ENCODE measurements at places on chromosomes 13 and 19.

GRCh38 chr13:28318496-28318895 is 176.4 kb downstream of the FLT1 start:
- no peak for DNase-seq

- DNase-seq: no peak
Measured at GRCh38 chr13:78376033-78376432, 227.3 kb downstream of the POU4F1 start.

- no peak for DNase-seq
Measured at GRCh38 chr19:3499738-3500428, 591 bp downstream of the DOHH start.

DNA sequence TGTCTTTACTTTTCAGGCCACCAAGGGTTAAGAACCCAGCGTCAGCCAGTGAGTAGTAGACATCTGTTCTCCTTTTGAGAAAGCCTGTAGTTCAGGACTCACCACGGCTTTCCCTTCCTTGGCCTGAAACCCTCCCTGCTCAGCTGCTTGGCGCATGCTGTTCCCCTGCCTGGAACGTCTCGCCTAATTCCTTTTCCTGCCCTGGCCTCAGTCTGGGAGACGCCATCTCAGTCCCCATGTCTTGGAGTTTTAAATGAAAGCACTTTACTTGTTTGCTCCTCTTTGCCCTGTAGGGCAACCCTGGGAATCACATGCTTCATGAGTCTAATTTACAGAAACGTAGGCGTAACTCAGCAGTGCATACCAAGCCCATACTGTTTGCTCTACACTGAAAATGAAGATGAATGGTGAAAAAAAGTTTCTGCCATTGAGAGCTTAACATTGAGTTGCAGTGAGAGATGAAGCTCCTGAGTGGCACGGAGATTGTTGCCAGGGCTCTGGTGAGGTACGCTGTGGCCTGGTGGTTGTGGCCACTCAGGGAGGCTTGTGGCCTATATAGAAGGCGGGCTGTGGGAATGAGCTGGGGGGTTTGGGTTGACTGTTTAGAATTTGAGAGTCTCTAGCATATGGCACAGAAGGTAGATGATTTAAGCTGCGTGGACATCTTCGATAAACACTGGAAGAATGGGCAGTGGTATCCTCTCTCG is 52.8 kb downstream of the GATAD2A start:
- no peak for DNase-seq

Data from stimulated activated CD4-positive, alpha-beta T cell treated with anti-CD3 and anti-CD28 coated beads, Interleukin-12 subunit alpha, Interleukin-12 subunit beta, amount 100 ng/mL, for 4 hours (primary cell).